CD4-positive, alpha-beta T cell (primary cell): ENCODE measurements at places on chromosomes 4 and X.

DNA sequence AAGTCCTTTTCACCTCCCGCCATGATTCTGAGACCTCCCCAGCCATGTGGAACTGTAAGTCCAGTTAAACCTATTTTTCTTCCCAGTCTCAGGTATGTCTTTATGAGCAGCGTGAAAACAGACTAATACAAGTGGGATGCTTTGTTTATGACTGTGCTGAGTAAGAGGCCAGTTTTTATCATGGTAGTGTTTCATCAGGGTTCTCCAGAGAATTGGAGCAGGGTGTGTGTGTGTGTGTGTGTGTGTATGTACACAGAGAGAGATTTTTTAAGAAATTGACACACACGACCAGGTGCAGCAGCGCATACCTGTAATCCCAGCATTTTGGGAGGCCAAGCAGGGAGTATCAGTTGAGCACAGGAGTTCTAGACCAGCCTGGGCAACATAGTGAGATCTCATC, 34.6 kb upstream of the SLC2A9 start:
- DNase-seq: no peak

- DNase-seq: no peak
Measured at GRCh38 chrX:130778773-130779172, 124.2 kb downstream of the ENOX2 start.

DNA sequence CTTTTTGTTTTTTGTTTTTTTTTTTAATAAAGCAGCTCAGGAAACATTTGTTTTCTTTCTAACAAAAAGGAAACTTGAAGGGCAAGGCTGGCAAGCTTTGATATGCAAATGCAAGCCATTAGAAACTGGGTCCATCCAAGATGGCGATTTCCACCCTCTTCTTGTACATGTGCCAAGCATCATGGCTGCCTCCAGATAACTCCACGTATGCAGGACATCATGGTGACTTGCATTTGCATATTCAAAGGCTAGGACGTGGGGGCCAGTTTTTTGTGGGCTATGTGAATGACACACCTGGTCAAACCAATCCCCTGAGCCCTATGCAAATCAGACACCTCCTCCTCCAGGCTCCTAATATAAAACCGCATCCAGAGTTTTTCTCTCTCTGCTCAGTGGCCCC, 692.6 kb downstream of the FAM133A start:
- DNase-seq: no peak

DNA sequence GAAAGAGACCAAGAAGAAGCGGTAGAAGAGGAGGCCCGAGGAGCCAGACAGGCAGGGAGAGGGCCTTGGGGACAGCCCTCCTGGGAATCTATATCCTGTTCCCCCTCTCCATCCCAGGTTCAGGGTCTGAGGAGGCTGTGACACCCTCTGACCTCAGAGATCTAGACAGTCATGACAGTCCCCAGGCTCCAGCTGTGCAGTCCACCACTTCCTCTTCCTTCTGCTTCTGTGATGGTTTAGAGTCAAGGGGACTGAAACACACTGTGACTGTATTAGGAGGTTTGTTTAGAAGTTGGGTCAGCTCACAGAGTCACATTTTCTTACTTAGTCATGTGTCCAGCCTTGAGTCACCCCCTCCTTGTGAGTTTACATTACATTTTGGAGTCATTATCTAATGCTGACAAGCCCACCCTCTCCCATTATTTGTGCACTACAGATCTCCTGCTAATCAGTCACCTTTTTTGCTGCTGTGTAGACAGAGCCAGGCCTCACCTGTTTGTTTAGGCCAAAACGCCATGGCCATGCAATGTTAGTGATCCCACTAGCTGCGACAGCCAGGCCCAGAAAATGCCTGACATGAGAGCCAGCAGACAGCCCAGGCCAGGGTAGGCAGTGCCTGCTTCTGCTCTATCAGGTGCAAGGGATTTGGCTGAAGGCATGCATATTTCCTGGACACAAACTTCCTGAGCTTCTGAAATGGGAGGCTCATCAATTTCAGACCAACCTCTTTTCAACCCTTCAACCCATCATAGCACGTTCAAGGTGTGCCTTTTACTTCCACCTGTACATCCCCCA, 26.0 kb downstream of the MANBA start:
- DNase-seq: peak; percentile 58

- no peak for DNase-seq
Measured at GRCh38 chrX:37817579-37817978, 29.8 kb downstream of the DYNLT3 start.

DNA sequence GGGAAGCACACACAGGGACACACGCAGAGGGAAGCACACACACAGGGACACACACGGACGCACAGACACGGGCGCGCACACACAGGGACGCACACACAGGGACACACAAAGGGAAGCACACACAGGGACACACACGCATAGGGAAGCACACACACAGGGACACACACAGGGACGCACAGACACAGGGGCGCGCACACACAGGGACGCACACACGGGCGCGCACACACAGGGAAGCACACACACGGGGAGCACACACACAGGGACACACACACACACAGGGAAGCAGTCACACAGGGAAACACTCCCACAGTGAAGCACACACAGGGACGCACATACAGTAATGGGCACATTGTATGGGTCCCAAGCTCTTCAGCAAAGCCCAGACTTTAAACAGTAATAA, 685.3 kb downstream of the TRIML1 start:
- no peak for DNase-seq

DNA sequence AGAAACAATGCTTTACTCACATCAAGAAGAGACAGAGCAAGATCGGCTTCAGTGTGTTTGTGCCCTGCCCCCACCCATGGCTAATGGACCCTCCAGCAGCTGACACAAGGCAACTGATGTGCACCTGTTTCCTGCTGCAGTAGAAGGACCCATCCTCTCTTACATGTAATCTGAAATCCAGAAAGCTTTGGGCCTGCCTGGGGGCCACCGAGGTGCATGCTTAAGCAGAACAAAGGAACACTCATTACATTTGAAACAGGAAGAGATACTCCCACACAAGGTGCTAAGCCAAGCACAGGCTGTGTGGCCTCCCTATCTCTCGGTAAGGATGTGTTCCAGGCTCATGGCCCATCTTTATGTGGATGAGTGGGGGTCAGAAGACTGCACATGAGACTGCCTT, 338.0 kb downstream of the SPOCK3 start:
- DNase-seq: no peak

DNA sequence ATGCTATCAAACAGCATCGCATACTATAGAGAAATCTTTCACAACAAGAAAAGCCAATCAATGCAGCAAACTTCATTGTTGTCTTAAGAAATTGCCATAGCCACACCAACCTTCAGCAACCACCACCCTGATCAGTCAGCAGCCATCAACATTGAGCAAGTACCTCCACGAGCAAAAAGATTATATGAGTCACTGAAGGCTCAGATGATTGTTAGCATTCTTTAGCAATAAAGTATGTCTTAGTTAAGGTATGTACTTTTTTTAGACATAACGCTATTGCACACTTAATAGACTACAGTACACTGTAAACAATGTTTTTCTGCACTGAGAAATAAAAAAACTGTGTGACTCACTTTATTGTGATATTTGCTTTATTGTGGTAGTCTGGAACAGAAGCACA, 37.8 kb upstream of the FUNDC1 start:
- no peak for DNase-seq

DNA sequence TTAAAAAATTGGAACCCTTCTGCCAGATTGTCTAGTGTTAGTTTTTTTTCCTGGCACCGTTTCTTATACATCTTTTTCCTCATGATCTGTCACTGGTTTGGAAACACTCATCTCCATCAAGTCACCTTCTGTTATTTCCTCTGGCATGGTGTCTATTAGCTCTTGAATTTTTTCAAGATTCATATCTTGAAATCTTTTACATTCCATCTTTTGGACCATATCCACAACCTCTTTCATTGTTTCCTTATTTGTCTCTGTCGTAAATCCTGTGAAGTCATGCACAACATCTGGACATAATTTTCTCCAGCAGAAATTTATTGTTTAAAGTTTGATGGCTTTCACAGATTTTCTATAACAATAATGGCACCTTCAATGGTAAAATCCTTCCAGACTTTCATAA, 10.2 kb upstream of the TMEM185A start:
- no peak for DNase-seq

GRCh38 chrX:148610328-148610698, 109.9 kb downstream of the AFF2 start:
- DNase-seq: no peak

GRCh38 chrX:134551376-134552048, 91.5 kb downstream of the HPRT1 start:
- DNase-seq: no peak

DNA sequence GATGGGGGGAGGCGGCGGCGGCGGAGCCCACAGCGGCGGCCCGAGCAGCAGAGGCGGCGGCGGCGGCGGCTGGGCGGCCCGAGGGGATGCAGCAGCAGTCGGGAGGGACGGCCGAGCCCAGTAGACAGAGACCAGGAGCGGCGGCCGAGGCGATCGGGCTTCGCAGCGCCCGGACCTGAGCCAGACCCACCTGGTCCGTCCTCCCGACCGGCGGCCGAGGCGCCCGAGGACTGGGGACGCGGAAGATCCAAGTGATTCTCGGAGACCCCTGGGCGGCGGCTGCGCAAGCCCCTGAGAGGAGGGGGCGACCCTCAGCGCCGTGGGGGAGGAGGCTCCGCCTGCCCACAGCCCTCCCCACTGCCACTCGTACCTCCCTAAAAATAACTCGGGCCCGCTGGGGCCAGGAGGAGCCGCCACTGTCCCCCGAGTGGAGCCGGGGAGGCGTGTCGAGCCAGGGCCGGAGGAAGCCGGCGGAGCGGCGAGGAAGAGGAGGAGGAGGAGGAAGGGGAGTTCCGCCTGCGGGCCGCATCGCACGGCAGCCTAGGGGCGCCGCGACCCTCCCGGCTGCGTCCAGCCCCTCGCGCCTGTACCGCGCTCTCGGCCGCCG, 608 bp downstream of the RAPGEF2 start:
- peak; percentile 27 for DNase-seq

GRCh38 chr4:141652161-141652778, 15.9 kb downstream of the IL15 start:
- no peak for DNase-seq

DNA sequence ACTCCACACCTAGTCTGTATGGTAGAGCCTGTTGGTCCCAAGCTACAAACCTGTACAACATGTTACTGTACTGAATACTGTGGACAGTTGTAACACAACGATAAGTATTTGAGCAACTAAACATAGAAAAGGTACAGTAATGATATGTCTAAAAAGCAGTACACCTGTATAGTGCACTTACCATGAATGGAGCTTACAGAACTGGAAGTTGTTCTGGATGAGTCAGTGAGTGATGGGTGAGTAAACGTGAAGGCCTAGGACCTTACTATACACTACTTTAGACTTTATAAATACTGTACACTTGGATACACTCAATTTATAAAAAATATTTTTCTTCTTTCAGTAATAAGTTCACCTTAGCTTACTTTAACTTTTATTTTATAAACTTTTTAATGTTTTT, 104.0 kb downstream of the TMA16 start:
- DNase-seq: no peak

DNA sequence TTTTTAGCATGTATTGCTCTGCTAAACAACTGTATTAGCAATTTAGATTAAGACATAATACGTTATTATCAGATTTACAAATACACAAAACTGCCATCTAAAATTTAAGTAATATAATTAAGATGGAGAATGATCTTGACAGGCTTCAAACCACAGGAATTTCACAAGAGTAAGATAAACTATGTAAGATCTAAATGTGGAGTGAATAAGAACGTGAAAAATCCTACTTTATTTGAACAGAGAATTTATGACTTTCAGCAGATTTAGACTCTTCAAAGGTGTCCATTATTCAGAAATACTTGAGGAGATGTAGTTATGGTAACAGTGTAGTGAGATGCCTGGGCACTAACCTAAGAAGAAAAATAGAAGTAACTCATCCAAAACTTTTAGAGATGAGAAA, 73.2 kb downstream of the SLC4A4 start:
- no peak for DNase-seq

- no peak for DNase-seq
Measured at GRCh38 chr4:13298655-13299054, 185.5 kb downstream of the RAB28 start.

GRCh38 chr4:48589098-48589445, 99.0 kb downstream of the ZAR1 start:
- no peak for DNase-seq

GRCh38 chr4:53653484-53654053, 62.3 kb upstream of the LNX1 start:
- DNase-seq: no peak

- DNase-seq: no peak
Measured at GRCh38 chr4:70680934-70681333, 7.4 kb upstream of the UTP3 start.

GRCh38 chr4:123495530-123495929, 98.9 kb downstream of the SPRY1 start:
- no peak for DNase-seq

GRCh38 chr4:8391972-8392371, 48.6 kb downstream of the ACOX3 start:
- DNase-seq: no peak

- no peak for DNase-seq
Measured at GRCh38 chrX:14607446-14607985, 78.2 kb downstream of the GLRA2 start.

DNA sequence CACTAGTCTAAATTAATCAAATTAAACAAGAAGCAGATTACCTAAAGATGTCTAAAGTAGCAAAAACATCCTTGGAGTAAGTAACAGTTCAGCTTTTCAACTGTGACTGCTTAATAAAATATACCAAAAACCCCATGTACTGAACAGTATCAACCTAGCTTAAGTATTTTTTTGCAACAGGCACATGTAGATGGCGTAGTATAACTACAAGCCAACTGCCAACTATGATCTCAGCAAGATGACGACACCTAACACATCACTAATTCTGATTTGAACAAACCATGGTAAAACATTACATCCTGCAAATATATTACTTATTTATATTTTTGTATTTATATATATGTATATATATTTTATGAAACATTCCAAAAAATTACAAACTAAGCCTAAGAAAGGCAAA, 24.5 kb downstream of the DHX15 start:
- no peak for DNase-seq
